Activated naive CD4-positive, alpha-beta T cell treated with anti-CD3 and anti-CD28 coated beads, Interleukin-2, amount 10 ng/mL, durations not matched to agents 7 days and 5 days (primary cell): ENCODE measurements at places on chromosomes 5 and 9.

DNA sequence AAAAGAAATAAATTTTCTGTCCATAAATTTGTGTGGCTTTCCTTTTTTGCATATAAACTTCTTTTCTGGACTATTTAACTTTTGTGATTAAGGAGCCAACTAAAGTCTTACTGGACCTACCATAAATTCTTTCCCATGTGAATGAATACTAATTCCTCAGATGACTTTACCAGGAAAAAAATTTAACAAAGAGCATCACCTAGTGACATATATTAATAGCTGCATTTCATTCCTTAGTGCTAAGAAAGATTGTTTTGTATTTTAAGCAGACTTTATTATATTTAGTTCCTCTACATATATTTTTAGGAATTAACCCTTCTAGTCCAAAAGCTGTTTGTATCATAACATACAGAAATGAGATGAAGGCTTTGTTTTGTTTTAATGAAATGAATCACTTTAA lies 64.4 kb downstream of the C9orf85 start:
- DNase-seq, result no peak

DNA sequence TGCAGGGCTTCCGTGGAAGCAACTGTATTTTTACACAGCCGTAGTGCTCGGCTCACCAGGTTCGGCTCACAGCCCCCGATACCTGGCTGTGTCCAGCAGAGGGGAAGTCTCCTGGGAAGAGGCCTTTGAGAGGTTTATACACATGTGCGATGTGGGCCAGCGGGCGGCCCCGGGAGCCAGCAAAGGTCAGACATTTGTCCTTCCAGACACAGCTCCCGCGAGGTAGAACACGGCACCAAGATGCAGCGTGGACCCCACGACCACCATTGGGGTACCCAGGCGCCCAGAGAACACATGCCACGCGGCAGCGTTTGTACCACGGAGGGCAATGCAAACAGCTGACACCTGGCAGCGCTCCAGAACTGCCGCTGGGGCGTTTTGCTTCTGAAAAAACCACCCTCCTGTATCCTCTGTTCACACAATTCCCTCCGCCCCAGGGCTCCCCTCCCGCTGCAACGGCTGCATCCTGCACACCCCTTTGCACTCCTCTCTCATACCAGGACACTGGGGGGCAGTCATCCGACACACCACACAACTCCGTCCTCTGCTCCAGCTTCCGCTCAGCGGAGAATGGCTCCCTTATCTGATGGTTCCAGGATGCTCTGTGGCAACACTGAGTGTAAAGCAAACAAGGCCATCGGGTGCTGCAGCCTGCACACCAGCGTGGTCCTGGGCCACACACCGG lies 235.3 kb downstream of the SYK start:
- DNase-seq, result peak; percentile 86

- DNase-seq, result no peak
Observed at GRCh38 chr5:150746-151145, 40.5 kb upstream of the LRRC14B start.

GRCh38 chr5:139797856-139798510 lies 2.4 kb downstream of the PSD2 start:
- DNase-seq, result no peak

GRCh38 chr5:168826246-168826725 lies 247.1 kb upstream of the PANK3 start:
- no peak for DNase-seq

DNA sequence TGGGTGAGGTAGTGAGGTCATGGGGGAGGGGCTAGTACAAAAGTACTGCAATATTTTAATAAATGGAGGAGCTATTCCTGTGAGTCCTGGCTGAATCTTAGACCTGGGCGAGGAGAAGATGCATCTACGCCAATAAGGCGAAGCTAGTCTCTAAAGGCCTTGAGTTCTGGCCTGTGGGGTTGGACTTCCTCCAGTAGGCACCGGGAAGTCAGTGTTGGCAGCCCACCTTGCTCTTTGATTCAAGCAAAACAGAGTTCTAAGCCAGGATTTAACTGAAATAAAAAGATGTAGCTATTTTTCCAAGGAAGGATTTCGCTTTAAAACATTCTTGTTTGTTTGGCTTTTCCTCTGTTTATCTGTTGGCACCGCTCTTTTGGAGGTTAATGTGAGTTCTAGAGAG lies 244.6 kb downstream of the KIF4B start:
- no peak for DNase-seq

DNA sequence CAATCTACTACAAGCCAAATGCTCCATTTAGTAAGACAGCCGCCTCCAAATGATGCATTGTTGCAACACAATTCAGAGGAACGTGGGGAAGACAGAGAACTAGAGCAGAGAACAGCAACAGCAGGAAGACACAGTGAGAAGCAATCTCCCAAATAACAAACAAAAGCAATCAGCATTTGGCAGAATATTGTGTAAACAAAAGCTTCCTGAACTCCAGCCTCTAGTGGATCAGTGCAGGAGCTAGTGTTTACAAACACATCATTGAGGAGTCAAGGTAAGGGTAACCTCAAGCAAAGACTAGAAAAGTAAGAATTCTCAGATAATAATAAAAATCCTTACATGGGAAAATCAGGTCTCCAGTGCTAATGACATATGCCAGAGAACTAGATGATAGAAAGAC lies 20.6 kb downstream of the FST start:
- no peak for DNase-seq

GRCh38 chr5:72206160-72206559 lies 98.9 kb downstream of the MAP1B start:
- no peak for DNase-seq

- DNase-seq, result no peak
Observed at GRCh38 chr9:38380230-38380871, 12.2 kb upstream of the ALDH1B1 start.

GRCh38 chr5:36680066-36680465 lies 73.7 kb downstream of the SLC1A3 start:
- DNase-seq, result no peak

- no peak for DNase-seq
Observed at GRCh38 chr9:23662320-23662719, 163.7 kb downstream of the ELAVL2 start.

DNA sequence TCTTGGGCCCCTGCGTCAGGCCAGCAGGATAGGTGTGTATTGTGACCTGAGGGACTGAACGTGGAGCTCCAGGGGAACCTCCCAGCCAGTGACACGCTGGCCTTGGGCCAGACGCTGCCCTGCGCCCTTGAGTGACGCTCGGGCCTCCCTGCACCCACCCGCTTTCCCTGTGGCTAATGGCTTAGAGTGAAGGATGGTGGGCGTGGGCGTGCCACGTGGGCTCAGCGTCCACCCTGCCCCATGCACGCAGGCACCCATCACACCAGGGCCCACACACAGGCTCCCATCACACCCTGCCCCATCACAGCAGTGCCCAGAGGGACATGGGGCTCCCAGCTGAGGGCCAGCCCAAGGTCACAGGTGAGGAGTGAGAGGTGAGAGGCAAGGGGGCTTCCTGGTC lies 5.1 kb upstream of the FUT7 start:
- DNase-seq, result no peak

GRCh38 chr5:91477408-91477807 lies 94.3 kb upstream of the ARRDC3 start:
- no peak for DNase-seq

DNA sequence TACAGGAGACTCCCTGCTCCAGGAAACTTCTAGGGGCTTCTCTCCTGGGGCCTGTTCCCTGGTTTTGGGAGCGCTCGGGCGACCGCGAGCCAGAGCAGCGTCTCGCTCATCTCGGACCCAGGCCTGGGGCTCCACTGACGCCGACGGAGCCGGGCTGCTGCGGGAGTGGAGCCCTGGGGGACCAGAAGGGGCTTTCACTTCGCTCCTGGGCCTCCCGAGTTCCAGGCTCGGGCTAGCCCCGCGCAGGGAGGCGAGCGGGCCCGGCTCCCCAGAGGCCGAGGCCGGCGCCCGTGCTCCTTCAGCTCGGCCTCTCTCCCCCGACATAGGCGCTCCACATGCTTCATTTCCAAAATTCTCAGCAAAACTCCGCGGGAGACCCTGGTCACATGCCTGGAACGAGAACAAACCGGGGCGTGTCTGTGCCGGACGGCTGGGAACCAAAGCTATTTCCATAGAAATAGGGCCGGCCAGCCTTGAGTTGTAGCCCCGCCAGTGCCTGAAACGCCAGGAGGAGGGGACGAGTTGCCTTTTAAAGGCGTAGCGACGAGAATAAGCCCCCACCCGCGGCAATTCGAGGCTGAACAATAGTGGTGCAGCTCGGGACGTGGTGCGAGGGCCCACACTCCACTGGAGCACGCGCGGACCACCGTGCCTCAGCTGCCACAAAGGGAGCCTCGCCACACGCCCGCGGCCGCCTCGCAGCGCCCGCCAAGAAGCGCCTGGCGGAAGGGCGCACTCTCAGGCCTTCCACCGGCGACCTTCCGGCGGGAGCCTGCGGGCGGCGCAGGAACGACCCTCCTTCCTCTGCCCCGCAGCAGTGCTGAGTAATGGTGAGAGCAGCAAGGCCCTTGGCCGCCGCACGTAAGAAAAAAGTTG lies 1.1 kb upstream of the G3BP1 start:
- no peak for DNase-seq
